ENCODE measurements at places on chromosomes 7 and 10.

GRCh38 chr10:43123361-43124093 is 14.7 kb upstream of the CSGALNACT2 start:
- DNase-seq = no peak

GRCh38 chr10:125738206-125738605 is 18.7 kb downstream of the EDRF1 start:
- DNase-seq = no peak

GRCh38 chr7:16422917-16423316 is 1.6 kb upstream of the CRPPA start:
- DNase-seq = no peak

GRCh38 chr10:29112827-29113615 is 175.8 kb upstream of the LYZL1 start:
- no peak for DNase-seq

DNA sequence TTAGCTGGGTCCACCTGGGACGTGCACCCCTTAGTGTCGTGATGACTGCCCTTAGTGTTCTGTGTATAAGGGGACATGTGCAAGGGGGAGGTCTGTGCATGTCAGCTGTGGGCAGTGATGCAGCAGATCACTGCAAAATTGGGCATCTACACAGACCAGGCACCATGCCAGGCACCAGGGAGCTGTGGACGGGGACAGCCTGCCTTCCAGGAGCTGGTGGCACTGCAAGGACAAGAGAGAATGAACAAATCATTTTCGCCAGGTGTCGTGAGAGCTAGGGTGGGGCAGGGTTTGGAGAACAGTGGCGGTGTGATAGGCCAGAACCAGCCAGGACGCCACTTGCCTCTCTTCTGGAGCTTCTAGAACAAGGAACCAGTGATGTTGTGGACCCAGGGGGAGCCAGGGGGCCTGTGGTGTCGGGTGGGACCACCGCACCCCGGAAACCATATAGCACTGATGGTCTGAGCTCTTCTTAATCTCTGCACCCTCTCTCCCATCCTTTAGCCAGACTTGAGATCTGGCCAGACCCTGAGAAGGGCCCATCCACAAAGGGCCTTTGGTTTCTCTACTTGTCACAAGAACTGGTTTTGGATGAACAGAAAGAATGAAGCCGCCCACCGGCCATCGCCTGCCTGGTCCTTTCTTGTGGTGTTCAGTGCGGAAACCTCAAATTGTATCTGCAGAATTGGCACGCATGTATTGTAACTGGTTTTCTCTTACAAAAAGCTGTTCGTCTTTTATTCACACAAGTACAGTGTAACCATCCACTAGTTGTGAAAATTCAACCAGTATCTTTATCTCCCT is 30.7 kb downstream of the PRF1 start:
- no peak for DNase-seq

- DNase-seq = no peak
These were observed 90.2 kb upstream of the GNA12 start for GRCh38 chr7:2934211-2934731.

DNA sequence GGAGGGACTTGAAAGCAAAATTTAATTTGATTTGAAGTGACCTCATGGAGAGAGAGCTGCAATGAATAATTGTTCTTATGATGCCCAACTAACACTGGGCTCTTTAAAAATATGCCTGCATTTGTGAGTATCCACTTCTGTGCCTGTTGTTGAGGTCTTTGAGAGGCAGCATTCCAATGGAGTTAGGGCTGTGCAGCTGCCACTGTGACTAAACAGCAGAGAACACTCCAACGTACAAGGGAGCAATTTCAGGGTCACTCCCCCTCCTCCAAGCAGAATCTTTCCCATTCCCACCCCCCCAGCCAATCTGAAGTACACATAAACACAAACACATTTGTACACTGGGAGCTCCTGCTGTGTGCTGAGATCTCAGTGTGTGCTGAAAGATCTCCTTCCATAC is 28.0 kb upstream of the GSAP start:
- DNase-seq = no peak

- no peak for DNase-seq
These were observed 57.4 kb upstream of the NEBL start for GRCh38 chr10:20954519-20954918.

- no peak for DNase-seq
These were observed 24.8 kb upstream of the UNC5B start for GRCh38 chr10:71187600-71187999.

- DNase-seq = no peak
These were observed 61.7 kb downstream of the DOCK4 start for GRCh38 chr7:112144284-112145059.

DNA sequence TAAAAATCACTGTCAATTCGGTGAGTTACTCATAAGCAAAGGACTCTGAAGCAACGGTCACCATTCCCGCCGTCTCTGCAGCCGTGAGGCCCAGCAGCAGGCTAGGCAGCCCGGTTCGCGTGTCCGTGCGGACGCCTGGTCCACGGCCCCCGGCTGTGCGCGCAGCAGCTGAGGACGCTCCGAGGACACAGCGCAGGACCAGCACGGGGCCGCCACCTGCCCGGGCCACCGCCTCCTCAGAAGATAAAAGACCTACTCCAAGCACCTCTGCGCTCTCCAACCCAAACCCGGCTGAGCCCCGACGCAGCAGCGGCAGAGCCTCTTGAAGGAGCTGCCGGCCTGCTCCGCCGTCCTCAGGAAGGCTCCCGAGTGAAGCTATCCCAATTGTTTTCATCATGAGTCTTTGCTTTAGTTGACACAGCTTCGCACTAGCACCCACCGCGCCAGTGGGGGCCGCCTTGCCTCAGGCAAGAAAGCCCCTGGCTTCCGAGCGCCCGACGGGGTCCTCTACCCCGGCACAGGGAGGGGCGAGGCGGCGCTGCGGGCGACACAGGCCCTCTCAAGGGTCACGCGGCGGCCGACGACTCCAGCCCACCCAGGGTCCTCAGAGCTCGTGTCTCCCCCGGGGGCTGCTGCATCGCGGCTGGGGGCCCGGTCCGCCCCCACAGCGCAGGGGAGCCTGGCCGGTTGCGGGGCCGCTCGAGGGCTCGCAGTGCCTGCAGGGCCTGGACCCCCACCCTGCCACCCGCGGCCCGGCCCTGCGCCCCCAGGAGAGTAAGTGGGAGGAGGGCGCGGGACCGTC is 16.9 kb upstream of the GPR146 start:
- no peak for DNase-seq

DNA sequence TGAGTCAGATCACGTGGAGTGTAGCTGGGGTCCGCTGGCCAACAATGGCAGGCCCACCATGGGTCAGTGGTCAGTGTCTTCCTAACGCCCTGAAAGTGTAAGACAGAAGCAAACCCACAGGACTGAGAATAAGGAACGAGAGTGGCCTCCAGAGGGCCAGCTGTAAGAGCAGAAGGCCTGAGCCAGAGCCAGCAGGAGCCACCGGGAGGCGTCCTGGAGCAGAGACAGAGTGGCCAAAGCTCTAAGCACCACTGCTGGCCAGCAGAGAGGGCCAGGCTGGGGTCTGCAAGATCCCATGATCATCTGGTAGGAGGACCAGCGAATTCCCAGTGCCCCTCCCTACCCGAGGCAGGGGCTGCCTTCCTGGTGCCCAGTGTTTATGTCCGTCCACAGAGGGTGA is 9.2 kb downstream of the CCDC201 start:
- DNase-seq = no peak

DNA sequence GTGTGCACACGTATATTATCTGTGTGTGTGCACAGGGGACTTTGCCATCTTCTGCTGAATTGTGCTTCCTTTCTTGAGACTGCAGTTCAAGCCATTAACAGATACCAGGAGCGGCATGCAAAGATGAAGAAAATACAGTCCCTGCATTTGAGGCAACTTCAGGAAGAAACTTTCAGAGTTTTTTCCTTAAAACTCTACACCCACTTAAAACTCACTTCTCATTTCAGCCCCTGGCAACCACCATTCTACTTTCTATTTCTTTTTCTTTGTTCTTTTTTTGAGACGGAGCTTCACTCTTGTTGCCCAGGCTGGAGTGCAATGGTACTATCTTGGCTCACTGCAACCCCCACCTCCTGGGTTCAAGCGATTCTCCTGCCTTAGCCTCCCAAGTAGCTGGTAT is 448.9 kb upstream of the ZMIZ1 start:
- no peak for DNase-seq

DNA sequence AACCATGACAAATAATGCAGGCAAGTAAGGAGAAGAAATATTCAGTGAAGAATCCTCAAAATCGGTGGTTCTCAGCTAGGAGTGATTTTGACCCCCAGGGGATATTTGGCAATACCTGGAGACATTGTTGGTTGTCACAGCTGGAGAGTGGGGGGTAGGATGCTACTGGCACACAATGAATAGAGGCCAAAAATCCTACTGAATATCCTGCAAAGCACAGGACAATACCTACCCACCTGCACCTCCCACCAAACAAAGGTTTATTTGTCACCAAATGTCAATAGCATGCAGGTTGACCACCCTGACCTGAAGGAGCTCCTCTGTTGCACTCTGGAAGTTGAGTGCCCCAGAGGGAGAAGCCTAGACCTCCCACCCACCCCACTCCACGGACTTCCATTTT is 1028.6 kb downstream of the CNTNAP2 start:
- DNase-seq = no peak

GRCh38 chr7:13948019-13948801 is 41.3 kb downstream of the ETV1 start:
- no peak for DNase-seq

- DNase-seq = no peak
These were observed 386.8 kb upstream of the POT1 start for GRCh38 chr7:125316466-125316865.

DNA sequence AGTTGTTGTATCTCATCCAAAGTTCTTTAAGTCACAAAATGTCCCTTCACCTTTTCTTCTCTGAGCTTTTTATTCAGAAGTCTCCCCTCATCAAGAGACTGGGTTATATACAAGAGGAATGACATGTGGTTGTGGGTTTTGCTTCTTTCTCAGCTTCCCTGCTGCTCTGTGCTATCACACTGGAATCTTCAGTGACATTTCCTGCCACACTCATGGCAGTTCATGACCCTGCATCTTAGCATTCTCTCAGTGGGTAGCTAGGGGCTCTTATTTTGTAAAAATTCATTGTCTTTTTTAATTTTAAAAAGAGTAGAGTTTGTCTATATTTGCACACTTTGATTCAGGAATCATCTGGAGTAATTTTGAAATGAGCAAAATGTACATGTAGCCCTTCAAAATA is 236.9 kb upstream of the TMEM229A start:
- no peak for DNase-seq

DNA sequence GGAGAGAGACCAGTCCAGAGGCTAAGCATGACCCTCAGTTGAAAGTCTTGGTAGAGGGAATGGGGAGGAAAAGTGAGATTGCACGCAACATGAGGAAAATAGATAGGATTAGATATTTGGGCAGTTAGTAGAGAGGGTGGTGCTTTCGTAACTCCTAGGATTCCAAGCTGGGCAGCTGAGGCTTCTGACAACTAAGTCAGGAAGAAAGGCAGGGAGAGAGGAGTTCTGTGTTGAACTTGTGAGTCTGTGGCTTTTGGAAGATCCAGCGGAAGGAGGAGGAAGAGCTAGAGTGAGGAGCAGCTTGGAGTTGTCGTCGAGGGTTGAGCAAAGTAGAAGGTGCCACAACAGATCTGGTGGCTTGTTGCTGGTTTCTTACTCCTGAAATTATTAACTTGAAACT is 21.8 kb downstream of the CUL1 start:
- no peak for DNase-seq

GRCh38 chr10:5480162-5480941 is 19.0 kb downstream of the CALML5 start:
- no peak for DNase-seq

DNA sequence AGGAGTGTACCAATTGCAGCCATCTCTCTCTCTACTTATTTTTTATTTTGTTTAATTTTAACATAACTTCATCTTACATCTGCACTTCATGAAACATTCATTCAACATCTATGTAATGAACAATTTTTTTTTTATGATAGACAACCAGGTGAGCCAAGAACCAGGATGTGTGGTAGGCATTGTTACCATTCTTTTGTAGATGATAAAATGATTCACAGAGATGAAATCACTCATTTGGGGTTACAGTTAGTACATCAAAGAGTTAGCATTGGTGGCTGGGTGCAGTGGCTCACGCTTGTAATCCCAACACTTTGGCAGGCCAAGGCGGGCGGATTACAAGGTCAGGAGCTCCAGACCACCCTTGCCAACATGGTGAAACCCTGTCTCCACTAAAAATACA is 127.8 kb downstream of the HDAC9 start:
- no peak for DNase-seq

- no peak for DNase-seq
These were observed 208.0 kb downstream of the ZNF365 start for GRCh38 chr10:62582101-62582705.

DNA sequence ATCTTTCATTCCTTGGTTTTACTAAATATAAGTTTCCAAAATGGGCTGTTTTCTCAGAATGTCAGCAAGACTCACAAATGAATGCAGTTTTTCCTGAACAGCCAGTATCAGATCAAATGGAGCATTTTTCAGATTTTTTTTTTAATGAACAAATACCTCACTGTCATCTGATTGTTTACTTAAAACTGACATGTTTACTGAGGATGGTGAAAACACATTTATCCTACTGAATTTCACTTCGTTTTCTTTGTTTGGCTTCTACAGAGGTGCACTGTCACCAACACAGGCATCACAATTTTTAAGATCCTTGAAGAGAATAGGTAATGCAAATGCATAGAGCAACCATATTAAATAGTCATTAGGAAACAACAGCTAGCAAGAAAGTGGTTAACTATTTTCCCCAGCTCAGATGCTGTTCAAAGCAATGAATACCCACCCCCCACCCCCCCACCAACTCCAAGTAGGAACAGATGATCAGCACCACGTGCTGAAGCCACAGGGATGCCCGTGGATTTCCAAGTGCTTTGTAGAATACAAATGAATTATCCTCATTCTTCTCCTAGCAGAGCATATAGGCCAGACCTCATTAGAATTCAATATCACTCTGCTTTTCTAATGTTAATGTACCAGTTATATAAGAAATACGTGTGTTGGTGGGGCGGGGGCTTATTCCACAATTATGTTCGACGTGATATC is 205.9 kb downstream of the SKAP2 start:
- no peak for DNase-seq

GRCh38 chr10:48792687-48793096 is 108.0 kb downstream of the WDFY4 start:
- DNase-seq = no peak

DNA sequence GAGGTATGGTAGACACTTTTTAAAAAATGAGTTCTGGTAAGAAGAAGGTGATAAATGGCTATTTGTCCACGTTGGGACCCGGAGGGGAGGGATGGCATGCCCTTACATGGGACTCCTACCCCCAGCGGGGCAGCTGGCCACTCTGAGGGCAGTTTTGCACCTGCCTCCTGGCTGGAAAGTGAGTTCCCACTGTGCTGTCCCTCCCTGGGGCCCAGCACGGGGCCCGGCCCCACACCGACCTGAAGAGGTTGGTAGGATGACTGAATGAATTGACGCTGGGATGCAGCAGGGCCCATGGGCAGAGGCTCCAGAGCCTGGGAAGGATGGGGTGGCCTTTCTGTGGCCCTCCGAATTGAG is 601 bp upstream of the AEBP1 start:
- DNase-seq = no peak
